ENCODE measurements at places on chromosomes 11 and 22.

DNA sequence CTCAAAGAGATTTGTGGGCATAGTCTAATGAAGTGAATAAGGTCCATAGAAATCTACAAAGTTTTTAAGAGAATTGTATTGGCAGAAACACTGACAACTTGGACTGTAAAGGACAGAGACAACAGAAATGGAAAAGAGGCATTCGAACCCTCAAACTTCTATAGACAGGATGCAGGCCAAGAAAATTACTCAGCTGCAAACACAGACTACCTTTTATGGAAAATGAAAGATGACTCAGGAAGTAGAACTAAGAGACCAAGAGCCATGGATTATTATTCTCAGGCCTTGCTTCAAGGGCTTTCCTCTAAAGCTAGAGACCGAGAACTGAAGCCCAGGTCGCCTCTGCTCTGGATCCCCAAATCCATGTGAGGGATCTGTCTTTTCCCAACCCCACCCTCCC, 3.8 kb upstream of the PELI3 start:
- no peak for DNase-seq

DNA sequence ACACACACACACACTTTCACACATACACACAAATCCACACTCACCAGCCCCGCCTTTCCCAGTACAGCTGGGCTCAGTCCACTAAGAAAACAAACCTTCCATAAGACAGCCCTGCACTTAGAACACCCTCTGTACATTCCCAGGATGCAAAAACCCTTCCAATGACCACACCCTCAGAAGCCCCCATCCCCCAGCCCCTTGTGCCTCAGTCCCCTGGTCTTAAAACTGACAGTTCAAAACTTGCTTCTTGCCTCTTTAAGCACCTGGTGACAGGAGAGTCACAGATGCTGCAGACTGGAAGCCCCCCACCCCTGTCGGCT, 23.0 kb downstream of the APLNR start:
- DNase-seq, result no peak

DNA sequence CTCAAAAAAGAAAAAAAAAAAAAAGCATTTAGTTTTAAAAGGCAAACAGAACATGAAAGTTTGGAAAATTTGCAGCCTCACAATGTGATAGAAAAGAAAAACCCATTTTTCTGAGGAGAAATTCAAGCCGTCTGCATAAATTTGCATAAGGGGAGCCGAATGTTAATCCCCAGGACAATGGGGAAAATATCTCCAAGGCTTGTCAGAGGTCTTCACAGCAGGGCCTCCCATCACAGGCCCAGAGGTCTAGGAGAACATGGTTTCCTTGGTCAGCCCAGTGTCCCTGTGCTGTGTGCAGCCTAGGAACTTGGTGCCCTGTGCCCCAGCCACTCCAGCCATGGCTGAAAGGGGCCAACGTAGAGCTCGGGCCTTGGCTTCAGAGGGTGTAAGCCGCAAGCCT, 109.1 kb downstream of the TRIM44 start:
- DNase-seq, result no peak

- DNase-seq, result peak; percentile 92
Observed at GRCh38 chr11:118908901-118909618, 16.7 kb downstream of the BCL9L start.

DNA sequence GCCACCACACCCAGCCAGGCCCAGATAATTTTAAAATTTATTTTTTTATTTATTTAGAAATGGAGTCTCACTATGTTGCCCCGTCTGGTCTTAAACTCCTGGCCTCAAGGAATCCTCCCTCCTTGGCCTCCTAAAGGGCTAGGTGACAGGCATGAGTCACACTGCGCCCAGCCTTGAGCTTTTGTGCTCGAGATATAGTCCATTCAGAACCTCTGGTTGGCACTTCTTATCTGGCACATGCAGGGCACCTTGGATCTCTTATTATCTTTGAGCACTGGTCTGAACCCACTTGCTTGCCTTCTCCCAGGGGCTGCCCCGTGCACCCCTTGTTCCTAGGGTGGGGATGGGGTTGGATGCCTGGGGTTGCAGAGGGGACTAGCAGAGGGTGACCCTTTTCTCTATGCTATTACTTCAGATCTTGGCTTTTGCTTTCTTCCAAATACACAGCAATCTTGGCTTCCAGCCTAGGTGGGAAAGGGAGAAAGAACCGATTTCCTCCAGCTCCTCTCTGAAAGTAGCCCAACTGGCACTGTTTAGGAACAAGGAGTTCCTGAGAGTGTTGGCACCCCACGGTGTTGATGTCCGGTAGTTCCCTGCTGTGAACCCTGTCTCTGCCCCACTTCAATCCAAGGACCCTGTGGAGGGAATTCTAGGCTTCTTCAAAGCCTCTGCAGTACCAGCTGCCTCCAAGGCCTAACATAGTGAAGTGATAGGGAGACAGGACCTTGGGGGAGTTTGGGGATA, 1.3 kb upstream of the SLC3A2 start:
- DNase-seq, result no peak

DNA sequence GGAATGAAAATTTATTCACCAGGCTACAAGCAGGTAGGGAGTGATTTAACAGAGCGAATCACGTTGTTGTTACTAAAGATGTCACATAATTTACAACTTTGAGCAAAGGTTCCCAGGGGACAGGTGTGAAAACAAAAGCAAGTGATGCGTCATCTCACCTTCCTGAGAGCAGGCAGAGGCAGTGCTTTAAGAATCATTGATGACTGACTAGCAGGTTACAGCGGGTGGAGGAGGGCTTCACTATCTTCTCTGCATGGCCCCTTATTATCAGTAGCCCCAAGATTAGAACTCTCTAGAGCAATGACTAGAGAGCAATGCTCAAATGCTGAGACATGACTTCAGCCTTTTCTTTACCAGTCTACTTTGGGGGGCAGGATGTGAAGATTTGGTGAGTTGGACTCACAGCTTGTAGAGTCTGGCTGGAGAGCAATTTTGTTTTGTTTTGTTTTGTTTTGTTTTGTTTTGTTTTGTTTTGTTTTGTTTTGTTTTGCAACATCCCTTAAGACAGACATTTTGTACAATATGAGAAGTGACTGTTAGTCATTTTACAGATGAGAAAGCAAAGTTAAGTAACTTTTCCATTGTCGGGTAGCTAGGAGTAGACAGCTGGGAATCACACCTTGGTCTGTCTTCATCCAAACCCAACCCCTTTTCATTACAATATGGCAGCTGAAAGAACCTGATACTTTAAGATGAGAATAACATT, 84.8 kb downstream of the SLC1A2 start:
- DNase-seq, result no peak

- DNase-seq, result no peak
Observed at GRCh38 chr11:107598225-107599139, 7.5 kb downstream of the ELMOD1 start.

DNA sequence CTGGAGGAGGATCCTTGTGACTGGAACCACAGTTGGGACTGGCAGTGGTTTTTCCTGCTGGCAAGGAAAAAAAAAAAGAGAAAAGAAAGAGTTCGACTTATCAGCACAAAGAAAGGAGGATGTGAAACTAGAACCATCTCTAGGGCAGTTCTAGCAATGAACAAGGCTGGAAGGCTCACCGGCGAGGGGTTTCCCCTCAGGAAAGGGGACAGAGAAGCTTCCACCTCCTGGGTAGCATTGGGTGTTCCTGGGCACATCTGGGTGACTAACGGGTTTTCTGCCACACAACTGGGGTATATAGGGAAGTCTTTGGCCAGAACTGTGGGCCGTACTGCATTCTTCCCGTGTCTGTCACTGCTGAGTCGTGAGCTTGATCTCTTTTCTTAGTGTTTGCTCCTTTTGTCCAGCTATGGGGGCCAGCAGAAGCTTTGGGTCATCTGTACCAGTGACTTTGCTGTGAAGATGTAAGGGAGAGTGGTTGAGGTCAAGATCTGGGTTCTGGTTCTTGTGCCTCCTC, 109.4 kb upstream of the OR4B1 start:
- no peak for DNase-seq

DNA sequence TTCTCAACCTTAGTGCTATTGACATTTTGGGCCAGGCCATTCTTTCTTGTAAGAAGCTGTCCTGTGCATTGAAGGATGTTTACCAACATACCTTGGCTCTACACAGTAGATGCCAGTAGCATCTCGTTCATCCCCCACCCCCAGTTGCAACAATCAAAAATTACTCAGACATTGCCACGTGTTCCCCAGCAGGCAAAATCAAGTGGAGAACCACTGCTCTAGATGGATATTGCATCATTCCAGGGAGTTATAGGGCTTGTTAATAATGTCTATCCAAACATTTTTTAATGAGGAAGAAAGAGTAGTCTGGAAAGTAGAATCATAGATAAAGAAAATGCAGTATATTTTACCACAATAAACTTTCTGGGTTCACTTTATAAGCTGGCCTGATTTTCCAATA, 64.1 kb downstream of the PRMT3 start:
- no peak for DNase-seq

DNA sequence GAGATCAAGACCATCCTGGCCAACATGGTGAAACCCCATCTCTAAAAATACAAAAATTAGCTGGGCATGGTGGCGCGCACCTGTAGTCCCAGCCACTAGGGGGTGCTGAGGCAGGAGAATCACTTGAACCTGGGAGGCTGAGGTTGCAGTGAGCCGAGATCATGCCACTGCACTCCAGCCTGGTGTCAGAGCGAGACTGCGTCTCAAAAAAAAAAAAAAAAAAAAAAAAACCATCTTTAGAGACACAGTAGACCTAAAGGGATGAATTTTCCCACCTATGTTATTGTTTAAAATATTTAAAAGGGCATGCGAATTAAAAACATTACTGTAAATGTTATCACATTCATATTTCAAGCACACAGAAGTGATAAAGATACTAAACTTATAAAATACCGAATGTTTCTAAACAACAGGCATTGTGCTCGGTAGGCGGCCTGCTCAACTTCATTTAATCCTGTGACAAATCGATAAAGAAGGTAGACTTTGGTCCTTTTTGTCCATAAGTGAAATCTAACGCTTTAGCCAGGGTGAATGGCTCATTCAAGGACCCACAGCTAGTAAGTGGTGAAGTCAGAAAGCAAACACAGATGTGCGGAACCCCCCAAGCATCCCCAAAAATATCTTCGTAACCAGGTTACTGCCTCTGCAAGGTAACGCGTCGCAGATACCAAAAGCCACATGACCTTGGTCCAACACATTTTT, 16.1 kb downstream of the NCAPD3 start:
- no peak for DNase-seq

DNA sequence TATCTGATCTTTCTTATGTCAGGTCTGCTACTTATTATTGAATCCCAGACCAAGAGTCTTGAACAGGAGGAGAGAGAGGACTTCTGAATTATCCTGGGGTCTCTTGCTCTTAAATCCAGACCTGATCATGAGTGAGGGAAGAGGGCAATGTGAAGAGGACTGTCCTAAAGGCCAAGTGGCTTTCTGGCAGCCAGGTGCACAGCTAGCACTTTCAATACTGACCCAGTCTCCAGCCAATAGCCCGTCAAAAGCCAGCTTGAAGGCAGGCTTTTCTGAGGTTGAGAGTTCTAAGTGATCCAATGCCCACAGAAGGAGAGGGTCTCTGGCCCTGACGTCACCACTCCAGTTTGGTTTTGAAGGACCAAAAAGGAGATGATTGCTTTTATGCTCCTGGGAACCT, 37.2 kb downstream of the FBXO7 start:
- DNase-seq, result no peak

DNA sequence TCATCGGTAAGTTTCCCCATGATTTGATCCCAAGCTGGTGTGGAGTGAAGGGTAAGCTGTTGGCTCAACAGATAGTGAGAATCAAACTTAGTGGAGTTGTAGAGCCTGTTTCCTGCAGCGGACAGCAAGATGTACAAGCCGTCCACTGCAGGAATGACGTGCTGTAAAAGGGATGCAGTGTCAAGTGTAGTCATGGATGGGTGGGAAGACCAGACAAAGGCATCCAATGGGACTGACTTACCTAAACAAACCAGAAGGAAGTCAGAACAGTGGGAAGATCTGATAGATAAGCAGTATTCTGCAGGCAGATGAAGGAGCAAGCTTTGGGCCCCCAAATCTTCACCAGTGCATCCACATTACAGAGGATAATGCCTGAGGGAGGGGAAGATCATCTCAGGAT, 8.8 kb downstream of the ZBTB16 start:
- DNase-seq, result no peak

DNA sequence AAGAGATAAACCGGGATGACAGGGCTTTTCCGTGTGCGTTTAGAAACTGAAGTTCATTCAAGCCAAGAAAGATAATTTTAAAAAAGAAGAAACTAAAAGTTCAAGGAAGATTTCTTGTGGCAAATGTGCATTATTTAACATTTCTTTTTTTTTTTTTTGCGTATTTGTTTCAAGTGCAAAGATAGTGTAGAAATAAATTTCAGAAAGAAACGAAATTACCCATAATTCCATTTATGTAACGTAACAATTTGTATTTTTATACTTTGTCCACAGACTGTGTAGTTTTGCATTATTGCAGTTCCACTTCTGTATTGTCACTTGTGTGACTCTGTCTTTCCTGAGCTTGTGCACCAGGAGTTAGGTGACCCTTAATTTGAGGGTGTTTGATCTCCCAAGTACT, 24.0 kb downstream of the SNAP29 start:
- no peak for DNase-seq

DNA sequence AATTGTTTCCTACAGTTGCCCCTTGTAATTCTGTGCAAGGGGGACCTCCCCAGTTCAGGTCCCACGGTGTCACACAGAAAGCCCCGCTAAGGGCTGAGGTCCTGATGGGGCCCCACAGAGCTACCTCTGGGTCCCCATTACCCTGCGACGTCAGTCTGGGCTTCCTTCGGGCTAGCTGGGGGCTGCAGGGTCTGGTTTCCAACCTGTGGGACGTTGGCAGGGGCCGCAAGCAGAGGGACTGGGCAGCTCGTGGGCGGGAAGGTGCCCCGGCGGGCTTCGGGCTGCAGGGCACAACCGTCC, 698 bp downstream of the SLC37A4 start:
- DNase-seq, result no peak

DNA sequence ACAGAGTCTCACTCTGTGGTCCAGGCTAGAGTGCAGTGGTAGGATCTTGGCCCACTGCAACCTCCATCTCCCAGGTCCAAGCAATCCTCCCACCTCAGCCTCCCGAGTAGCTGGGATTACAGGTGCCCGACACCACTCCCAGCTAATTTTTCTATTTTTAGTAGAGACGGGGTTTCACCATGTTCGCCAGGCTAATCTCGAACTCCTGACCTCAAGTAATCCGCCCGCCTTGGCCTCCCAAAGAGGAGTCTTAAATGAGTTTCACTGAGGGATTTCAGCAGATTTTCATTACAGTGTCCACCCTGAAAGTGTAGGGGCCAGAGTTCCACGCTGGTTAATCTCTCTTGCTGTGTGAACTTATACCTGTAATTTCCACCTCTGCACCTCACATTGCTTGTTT, 412 bp upstream of the RPS3 start:
- DNase-seq, result no peak

Data from fibroblast of skin of left biceps (primary cell).